Activated CD4-positive, CD25-positive, alpha-beta regulatory T cell treated with anti-CD3 and anti-CD28 coated beads, Interleukin-2, amount 50 U/mL, for 72 hours (primary cell): ENCODE measurements at places on chromosomes 12 and 14.

DNA sequence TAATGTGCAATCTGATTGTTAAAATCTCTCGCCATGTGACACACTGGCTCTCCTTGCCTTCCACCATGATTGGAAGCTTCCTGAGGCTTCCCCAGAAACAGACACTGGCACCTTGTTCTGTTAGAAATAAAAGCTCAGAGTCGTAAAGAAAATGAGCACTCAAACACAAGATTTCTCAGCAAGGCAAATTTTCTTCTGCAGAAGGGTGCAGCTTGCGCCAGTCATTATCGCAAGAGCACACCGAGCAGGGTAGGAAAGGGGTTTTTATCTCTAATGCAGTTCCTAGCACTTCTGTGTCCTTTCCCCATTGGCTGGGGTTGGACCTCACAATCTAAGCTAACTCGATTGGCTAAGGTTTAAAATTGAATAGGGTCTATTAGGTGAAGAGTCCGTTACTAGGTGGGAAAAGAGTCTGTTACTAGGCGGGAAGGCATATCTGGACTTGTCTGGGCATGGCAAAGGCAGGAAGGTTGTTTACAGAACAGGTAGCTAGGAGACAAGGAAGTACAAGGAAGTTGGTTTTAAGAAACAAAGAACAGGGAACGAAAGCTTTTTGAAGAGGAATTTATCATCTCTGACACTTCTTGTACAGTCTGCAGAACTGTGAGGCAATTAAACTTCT is 62.6 kb upstream of the BICD1 start:
- DNase-seq = no peak

GRCh38 chr12:117854339-117855012 is 114.3 kb downstream of the KSR2 start:
- peak; percentile 56 for DNase-seq

DNA sequence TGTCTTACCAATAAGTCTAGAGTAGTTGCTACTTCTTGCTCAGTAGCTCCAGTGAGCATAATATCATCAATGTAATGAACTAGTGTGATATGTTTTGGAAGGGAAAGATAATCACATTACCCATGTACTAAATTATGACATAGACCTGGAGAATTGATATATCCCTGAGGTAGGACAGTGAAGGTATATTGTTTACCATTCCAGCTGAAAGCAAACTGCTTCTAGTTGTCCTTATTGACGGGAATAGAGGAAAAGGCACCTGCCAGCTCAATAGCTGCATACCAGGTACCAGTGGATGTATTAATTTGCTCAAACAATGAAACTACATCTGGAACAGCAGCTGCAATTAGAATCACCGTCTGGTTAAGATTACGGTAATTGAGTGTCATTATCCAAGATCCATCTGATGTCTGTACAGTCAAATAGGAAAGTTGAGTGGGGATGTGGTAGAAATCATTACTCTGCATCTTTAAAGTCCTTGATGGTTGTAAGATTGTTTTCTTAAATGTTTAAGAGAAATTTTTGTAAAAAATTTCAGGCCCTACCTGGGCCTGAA is 100.0 kb upstream of the ARHGAP5 start:
- DNase-seq = no peak

DNA sequence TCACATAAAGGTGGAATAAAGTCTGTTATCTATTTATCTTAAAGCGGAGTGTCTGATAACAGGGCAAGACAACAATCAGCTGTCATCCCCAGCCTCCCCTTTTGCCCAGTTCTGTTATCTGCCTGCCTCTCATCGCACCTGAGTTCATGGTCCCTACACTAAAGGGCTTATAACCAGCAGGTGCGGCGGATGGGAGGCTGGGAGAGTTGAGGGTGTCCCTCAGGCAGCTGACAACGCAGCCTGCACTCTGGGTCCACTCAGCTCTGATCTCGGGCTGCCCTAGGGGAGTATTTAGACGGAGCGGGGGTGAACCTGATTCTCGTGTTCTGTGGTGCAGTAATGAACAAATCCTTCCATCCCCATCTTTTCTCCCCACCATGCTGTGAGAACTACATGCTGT is 34.0 kb upstream of the JDP2 start:
- no peak for DNase-seq

GRCh38 chr14:52051251-52051650 is 17.6 kb downstream of the NID2 start:
- no peak for DNase-seq

DNA sequence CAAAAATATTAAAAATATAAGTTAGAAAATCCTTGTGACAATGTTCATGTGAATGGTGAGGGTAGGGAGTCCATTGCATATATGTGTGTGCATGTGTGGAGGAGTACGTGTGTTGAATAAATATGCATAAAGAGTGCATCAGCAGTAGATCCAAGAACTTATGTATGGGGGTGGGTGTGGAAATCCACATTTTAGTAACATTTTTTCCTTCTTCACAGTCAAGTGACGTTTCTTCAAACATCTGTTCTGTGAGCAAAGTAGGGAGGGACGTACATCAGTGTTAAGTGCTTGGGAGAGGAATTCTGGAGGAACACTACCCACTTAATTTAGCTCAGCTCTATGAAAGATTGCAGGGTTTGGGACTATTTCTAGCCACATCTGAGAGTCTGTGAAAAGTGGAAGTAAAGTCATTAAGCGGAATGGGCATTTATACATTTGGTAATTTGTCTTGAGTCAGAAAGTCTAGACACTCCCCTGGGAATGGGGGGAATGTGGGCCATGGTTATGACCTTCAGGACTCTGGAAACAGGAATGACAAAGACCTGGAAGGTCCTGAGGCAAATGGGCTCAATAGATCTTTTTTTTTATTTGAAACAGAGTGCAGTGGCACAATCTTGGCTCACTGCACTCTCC is 156.4 kb upstream of the PLXNC1 start:
- no peak for DNase-seq

DNA sequence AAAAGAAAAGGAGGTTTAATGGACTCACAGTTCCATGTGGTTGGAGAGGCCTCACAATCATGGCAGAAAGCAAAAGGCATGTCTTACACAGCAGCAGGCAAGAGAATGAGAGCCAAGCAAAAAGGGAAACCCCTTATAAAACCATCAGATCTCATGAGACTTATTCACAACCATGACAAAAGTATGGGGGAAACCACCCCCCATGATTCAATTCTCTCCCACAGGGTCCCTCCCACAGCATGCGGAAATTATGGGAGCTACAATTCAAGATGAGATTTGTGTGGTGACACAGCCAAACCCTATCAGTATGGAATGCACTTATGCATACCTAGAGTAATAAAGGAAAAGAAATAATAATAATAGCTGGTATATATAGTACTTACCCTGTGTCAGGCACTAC is 4.5 kb upstream of the GLIPR1 start:
- no peak for DNase-seq

- no peak for DNase-seq
Observed at GRCh38 chr12:5399266-5399665, 32.6 kb upstream of the NTF3 start.

DNA sequence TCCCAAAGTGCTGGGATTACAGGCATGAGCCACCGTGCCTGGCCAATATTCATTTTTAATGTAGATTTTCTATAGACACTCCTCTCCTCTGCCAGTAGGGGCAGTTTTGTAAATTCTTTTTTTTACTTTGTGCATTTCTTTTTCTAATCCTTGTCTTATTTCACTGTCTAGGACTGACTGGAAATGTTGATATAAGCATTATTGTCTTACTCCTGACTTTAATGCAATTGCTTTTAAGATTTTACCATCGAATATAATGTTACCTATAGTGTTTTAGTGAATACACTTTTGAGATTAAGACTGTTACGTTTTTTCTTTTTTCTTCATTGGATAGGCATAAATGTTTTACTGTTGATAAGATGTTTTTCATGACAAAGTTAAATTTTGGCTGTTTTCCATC is 35.4 kb upstream of the EMP1 start:
- DNase-seq = no peak

GRCh38 chr12:55702861-55703260 is 4.8 kb downstream of the ITGA7 start:
- no peak for DNase-seq

DNA sequence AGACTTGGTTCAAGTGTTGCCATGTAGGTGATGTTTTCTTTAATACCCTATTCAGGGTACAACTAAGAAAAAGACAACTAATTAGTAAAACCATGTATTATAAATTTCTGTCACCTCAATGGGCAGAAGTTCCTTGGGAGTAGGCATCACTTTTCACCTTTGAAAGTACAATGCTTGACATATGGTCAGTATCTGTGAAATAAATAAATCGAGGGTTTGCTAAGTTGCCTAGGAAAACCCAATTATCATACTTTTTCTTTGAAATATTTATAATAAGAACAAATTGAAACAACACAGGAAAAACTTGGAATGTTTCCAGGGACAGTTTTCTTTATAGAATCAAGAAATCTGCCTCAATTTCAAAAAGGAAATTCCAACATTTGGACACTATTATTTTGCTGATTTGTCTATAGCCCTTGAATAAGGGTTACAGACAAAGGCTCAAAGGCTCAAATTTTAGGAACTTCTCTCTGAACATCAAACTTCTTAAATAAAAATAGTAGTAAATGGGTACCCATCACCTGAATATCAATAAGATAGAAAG is 13.7 kb downstream of the FGD6 start:
- no peak for DNase-seq

DNA sequence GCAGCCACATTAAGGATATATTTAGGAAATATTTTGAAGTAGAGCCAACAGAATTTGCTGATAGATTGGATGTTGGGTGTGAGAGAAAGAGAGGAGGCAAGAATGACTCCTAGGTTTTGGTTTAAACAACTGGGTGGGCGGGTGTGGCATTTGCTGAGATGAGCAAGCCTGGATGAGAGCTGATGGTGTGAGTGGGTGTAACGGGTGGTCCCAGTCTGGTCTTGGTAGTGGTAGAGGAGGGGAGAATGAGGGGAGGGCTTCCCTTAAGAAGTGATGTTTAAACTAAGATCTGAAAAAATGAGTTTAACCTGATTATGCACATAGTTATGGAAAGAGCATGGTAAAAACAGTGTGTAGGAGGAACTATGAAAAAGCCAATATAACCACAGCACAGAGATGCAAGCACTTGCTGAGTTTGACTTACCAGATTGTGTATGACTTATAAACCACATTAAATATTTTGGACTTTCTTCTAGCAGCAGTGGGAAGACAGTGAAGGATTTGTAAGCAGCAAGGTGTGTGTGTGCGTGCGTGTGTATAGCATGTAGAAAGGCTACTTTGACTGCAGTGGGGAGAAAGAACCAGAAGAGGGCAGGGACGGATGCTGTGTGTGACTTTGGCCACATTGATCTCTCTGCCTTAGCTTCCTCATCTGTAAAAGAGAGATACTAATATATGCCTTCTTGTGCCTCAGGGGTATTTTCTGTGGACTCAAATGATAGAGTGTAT is 139.7 kb downstream of the PRIMA1 start:
- DNase-seq = no peak

DNA sequence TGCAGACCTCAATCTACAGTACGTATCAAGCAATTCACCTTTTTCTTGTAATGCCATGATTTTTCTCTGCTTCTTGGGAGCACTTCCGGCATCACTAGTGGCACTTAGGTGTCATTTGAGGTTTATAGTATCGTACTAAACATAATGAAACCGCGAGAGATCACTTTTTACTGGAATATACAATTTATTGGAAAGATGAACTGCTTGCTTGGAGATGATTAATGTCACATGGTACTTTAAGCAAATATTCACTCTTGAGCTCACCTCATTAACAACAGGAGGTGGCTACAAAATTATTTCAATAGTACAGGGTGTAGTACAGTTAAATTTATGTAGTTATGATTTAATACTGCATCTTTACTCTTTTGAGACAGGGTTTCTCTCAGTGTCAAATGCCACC is 11.5 kb downstream of the FUT8 start:
- no peak for DNase-seq

DNA sequence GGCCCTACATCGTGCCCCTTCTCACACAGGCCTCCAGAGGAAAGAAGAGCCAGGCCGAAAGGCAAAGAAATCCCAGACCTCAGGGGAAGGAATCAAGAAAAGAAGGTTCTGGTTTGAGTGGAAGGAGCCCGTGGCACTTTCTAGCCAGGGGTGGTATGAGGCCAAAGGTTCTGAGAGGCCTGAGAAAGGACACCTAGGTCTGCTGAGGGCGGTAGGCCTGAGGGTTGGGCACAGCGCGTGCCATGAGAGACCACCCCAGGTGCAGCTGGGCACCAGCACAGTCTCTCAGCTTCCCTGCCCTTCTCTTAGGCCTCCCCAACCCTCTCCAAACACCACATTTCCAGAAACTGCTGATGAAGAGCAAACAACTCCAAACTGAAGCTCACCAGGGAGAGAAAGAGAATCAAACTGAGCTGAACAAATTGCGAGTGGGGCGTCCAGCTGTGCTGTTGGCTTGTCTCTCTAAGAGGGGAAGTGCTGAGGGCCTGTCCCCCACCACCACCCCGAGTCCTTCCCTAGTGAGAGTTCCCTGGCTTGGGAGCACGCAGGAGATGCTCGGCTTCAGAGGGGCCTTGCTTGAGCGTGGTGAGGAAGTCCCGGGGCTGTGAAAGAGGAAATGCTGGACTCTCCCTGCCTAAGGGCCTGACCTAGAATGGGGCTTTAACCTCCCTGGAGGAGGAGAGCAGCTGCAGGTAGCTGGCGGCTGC is 184.8 kb downstream of the ZFP36L1 start:
- no peak for DNase-seq

DNA sequence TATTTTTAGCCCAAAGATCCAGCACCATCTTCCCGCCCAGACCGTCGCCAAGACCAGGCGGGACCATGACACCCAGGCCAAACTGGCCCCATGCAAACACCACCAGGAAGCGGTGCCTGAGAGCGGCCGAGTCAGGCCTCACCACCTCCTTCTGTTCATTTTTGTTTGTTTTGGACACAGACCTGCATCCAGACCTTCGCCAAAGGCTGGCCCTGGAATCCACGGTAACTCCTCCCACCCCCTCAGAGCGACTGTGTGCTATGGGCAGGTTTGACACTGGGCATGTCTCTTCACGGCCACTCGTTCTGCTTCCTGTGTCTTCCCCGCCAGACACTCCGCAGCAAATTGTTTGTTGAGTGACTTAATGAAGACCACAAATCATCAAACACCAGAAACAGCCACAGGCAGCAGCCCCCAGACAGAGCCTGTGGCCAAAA is 47.1 kb downstream of the NCOR2 start:
- no peak for DNase-seq

DNA sequence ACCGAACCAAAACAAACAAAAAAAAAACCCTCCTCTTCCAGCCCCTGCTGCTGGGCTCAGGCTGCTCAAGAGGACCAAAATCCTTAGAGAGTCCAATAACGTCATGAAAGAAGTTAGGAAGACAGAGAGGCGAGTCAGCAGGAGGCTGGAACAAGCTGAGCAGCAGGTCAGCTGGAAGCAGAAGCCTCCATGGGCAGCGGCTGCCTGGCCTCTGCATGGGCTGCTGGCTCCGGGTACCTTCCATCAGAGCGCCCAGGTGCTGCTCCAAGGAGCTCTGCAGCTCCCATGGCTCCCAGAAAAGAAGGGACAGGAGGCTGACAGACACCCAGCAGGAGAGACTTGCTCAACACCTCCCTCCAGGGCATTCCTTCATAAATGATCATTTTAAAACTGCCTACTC is 3.2 kb upstream of the KRT2 start:
- DNase-seq = no peak

- DNase-seq = no peak
Observed at GRCh38 chr12:94290353-94290752, 142.0 kb downstream of the PLXNC1 start.
